Iris pigment epithelial cell (primary cell): ENCODE measurements at places on chromosomes 6 and 20.
A peak's percentile ranks its signal among the peaks of the same experiment; 100 is the strongest.

DNA sequence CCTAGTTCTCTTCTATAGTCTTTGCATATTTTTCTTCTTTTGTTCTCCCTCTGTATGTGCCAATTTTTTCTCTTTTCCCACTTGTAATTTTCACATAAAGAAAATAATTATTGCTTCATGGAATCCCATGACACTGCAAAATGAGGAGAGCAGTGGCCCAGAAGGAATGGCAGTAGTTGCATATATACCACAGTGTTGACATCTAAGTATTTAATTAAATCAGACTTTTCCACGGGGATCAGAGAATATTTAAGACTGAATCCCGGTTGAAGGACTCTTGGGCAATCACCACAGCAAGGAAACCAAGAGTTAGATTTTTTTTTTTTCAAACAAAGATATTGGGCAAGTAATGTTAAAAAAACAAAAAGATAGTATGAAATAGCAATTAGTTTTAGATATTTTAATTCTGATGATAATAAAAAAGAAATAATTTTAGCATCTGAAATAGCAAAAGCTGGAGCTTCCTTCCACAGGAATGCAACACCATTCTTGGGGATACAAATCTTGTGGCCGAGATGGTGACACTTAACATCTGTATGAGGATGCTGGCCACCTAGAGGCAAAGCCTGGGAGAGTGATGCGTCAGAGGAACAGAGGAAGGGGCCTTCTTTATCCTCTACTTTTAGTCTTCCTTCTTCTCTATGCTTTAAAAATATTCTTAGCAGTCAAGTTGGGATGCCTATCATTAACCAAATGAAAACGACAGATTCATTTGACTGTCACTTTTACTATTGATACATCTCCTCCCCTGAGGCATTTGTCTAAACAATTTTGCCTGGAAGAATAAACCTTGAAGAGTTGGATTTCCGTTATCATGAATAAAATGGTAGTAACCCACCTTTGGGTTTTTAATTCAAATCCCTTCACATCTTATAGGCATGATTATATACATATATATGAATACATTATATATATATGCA lies 356.2 kb downstream of the GJA1 start:
- no peak for DNase-seq

DNA sequence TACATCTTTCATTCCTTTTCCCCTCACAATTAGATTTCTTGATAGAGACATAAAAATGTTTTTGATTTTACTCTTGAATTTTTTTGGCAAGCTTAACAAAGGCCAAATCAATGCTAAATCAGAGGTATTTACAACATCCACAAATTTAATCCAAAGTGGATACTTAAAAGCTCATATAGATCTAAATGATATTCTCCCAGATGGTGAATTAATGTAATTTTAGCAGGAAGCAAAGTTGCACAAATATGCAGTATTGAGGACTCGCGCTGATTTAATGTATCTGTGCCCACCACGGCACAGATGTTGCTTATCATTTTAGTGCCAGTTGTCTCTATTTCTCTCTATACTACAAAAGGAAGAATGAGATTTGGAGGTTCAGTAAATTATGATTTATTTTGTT lies 167.4 kb downstream of the COL19A1 start:
- DNase-seq, result no peak

- DNase-seq, result peak; percentile 97
Observed at GRCh38 chr20:58623579-58624473, 27.3 kb upstream of the STX16 start.

DNA sequence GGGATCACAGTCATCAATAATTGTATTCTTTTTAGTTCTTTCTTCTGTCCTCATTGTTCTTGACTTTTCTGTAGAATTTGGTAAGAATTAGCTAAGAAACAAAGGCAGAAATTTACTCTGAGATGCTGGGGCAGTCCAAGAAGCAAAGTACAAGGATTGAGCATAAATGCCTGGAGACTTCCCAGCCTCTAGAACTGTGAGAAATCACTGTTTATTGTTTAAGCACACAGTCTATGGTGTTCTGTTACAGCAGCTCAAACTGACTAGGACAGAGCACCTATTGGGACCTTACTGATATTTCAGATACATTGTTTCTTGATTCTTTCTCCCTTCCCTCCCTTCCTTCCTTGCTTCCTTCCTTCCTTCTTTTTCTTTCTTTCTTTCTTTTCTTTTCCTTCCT lies 192.7 kb upstream of the SLC35B3 start:
- peak; percentile 40 for DNase-seq

DNA sequence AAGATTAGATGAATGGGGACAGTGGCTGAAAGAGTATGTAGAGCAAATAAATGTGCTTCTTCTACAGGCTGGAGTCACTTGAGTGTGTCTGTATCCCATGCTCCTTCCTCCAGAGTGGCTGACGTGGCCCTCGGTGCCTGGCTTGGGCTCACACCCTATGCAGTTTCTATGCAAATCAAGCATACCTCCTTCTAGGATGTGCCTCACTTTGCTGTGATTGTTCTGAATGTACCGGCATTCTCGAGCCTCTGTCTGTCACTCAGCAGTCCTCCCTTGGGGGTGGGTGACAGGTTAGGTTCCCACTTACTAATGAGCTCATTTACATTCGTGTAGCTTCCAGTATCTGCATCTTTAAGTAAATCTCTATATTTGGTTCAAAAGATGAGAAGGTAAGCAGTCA lies 55.1 kb upstream of the HDDC2 start:
- DNase-seq, result no peak
